Neural crest cell (in vitro differentiated cells): ENCODE measurements at places on chromosomes 5 and 9.

GRCh38 chr9:12785260-12785770, 10.5 kb downstream of the LURAP1L start:
- no peak for DNase-seq

GRCh38 chr5:20335978-20336377, 348.0 kb upstream of the CDH18 start:
- DNase-seq: no peak

GRCh38 chr9:102499468-102499867, 495.7 kb upstream of the CYLC2 start:
- DNase-seq: no peak

- DNase-seq: no peak
Measured at GRCh38 chr5:109905906-109906305, 216.2 kb downstream of the MAN2A1 start.

DNA sequence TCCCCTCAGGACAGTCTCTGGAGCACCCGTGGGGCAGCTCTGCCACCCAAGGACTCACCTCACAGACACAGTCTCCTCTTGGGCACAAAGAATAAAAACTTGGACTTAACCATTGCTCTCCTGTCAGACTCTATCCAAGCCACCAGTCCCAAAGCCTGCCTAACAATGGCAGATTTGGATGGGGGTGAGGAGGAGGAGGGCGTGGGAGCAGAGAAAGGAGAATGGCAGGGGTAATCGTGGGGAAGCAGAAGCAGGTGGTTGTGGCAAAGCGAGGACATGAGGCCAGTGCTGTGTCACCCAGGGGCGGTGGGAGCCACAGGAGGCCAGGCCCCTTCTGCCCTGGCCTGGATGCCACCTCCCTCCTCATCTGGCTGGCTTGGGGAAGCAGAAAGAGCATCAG, 5.5 kb upstream of the FAM163B start:
- no peak for DNase-seq

- DNase-seq: no peak
Measured at GRCh38 chr5:112958093-112959088, 18.2 kb upstream of the DCP2 start.

DNA sequence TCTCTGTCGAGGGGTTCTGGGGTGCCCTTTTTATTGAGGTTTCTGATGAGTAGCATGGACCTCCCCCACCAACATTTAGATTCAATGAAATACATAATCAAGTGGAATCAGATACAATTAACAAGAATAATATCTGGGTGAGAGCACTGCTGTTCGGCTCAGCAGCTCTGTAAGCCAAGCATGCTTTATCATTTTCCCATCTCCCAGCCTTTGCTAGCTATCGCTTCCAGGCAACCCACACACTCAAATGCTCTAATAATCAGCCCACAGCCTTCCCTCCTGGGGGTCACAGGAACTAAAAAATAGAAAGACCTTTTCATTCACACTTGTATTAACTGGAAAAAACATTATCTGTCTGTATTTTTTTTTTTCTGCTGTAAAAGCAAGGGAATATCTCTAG, 8.9 kb downstream of the PLPPR1 start:
- DNase-seq: no peak

DNA sequence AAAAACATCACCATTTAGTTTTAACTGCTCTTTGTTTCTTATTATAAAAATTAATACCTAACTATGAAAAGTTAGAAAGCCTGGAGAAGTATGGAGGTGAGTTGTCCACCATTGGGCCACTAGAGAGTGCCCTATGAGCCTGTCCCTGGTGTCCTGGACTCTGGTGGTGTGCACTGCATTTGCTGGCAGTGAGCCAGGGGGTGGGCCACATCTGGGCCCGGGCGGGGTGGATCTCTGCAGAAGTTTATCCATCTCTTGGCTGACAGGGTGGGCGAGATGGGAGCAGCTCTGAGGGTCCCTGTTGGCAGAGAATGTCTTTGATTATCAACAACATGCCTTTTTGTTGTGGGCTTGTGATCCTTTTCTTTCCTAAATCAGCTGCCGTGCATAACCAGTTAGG, 8.2 kb downstream of the TENT4A start:
- no peak for DNase-seq

DNA sequence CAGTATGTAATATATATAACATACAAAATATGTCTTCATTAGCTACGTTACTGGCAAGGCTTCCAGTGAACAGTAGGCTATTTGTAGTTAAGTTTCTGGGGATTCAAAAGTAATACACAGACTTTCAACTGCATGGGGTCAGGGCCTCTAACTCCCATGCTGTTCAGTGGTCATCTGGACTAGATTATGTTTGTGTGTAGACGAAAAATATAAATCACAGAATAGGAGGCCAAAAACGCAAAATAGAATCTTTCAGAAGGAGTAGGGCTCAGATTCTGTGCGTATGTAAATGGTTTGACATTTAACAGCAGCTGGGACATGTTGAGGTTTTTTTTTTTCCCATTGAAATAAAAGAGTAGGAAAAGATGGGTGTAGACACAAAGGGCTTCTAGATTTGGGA, 1048.7 kb upstream of the WWC1 start:
- DNase-seq: no peak

- no peak for DNase-seq
Measured at GRCh38 chr5:120677481-120677880, 213.4 kb downstream of the PRR16 start.

- no peak for DNase-seq
Measured at GRCh38 chr5:147732291-147732883, 50.1 kb downstream of the JAKMIP2 start.

- no peak for DNase-seq
Measured at GRCh38 chr9:91119142-91119541, 242.6 kb downstream of the AUH start.

- no peak for DNase-seq
Measured at GRCh38 chr5:2110137-2110933, 227.6 kb upstream of the IRX4 start.

DNA sequence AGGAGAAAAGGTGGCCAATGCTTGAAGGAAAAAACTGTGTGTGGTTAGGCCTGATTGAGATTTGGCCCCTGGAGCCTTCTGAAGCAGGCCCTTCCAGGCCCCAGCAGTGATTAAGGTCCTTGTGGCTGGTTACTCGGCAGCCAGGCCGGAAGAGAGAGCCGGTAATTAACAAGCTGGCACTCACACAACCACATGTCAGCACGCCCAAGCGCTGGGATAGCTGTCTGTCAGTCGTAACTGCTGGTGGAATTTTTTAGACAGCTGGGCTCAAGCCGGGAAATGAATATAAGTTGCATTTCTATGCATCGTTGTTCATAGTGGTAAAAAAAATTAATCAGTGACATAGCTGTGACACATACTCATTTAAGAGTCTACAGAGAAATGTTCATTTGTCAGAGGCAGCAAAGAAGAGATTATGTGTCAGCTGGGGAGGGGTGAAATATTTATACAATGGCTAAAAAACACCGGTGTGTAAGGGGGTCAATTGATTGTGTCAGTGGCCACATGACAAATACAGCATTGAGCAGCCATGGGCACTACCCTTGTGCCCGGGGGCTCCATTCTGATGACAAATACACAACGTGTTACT, 13.7 kb upstream of the ARAP3 start:
- no peak for DNase-seq

GRCh38 chr9:83454076-83454475, 84.1 kb downstream of the FRMD3 start:
- no peak for DNase-seq
